Ascending aorta (tissue), 2 donors: ENCODE measurements at places on chromosomes 12 and 14.
A peak's percentile ranks its signal among the peaks of the same experiment; 100 is the strongest.

- no peak for DNase-seq
Measured at GRCh38 chr14:26128931-26129671, 468.7 kb downstream of the NOVA1 start.

DNA sequence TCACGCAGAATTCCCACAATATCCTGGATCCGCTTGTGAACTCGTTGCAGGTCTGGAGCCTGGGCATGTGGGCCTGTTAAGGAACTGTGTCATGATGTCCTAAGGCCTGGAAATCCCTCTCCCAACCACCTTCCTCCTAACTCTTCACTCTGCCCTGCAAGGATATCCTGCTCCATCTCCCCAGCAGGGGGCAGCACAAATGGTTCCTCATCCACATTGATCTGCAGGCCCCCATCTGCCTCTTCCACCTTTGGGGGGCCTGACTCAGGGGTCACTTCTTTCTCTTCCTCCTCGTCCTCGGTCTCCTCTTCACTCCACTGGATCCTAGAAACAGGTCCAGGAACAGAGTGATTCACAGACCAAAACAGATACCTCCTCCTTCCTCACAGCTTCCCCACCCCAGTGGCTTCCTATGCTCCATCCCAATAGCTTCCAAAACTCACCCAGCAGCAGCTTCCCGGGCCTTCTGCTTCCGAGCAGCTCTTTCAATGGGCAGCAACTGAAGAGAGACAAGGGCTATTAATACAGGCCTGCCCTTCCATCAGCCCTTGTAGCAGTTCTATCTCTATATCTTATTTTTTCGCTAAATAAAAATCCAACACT is 4.5 kb downstream of the NOP2 start:
- DNase-seq = peak; percentile 75

GRCh38 chr14:30035361-30035760 is 107.7 kb upstream of the PRKD1 start:
- DNase-seq = no peak

- DNase-seq = no peak
Measured at GRCh38 chr12:110074089-110074488, 25.8 kb upstream of the C12orf76 start.

- DNase-seq = no peak
Measured at GRCh38 chr12:62737615-62738014, 197.3 kb downstream of the PPM1H start.

DNA sequence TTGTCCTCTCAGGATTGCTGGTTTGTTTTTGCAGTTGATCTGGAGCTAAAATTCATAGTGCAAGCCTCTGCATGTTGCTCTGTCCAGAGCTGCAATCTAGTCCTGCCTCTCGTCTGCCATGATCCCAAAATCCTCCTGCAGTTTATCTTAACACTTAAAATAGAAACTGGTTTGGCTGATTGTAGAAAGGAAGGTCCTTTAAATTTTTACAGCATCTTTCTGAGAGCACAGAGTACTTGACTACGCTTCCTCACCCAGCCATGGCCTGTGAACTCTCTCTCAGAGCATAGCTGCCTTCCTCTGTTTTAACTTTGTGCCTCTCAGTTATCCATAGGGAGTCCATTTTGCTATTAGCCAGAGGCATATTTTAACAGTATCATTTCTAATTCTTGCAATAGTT is 877.1 kb downstream of the C12orf50 start:
- DNase-seq = no peak

DNA sequence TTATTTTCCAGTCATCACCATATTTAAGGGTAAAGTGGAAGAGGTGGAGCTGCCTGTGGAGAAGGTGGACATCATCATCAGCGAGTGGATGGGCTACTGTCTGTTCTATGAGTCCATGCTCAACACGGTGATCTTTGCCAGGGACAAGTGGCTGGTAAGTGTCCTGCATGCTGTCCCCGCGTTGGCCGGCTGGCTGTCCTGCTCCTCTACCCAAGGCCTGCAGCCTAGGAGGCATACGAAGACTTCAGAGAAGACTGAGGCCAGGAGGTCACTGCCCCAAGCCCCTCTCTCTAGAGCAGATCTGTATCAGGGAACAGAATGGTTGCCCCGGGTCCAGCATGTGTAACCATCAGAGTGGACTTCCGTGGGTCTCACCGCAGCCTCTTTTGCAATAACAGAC is 77.7 kb downstream of the PRMT8 start:
- no peak for DNase-seq

DNA sequence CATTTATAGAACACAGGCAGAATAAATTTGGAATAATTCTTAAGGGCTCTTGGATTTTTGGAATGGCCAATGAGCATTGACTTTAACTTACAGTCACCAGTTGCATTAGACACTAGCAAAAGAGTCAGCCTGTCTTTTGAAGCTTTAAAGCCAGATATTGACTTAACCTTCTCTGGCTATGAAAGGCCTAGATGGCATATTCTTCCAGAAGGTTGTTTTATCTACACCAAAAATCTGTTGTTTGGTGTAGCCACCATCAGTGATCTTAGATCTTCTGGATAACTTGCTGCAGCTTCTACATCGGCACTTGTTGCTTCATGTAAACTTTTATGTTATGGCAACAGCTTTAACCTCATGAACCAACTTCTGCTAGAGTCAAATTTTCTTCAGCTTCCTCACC is 10.4 kb downstream of the PCNX1 start:
- DNase-seq = no peak

GRCh38 chr12:5898874-5899273 is 46.2 kb downstream of the ANO2 start:
- no peak for DNase-seq

- DNase-seq = no peak
Measured at GRCh38 chr14:53367644-53368026, 214.5 kb upstream of the DDHD1 start.
